Left hindlimb (tissue), 1 donor: ENCODE measurements at places on chromosomes 4 and X.

DNA sequence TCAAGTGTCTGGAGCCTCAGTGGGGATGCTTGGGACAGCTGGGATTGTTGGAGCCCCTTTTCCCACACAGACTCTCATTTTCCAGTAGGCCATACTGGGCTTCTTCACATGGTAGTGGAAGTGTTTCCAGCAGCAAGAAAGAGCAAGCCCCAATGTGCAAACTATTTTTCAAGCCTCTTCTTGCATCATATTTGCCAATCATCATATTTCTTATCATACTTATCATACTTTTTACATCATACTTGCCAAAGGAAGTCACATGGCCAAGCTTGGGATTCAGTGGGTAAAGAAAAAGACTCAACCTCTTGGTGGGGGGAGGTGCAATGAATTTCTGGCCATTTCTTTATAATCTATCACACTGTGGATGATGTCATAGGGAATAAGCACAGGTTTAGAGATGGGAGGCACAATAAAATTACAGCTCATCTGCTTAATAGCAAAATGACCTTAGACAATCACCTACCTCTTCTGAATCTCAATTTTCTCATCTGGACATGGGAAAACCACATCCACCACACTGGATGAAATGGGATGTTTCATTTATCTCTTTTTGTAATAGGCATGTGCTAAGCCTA lies 174.2 kb downstream of the MID1IP1 start:
- no peak for DNase-seq

- no peak for DNase-seq
Measured at GRCh38 chrX:74179499-74179898, 124.5 kb upstream of the ZCCHC13 start.

GRCh38 chr4:1666391-1666790 lies 17.7 kb downstream of the FAM53A start:
- no peak for DNase-seq

DNA sequence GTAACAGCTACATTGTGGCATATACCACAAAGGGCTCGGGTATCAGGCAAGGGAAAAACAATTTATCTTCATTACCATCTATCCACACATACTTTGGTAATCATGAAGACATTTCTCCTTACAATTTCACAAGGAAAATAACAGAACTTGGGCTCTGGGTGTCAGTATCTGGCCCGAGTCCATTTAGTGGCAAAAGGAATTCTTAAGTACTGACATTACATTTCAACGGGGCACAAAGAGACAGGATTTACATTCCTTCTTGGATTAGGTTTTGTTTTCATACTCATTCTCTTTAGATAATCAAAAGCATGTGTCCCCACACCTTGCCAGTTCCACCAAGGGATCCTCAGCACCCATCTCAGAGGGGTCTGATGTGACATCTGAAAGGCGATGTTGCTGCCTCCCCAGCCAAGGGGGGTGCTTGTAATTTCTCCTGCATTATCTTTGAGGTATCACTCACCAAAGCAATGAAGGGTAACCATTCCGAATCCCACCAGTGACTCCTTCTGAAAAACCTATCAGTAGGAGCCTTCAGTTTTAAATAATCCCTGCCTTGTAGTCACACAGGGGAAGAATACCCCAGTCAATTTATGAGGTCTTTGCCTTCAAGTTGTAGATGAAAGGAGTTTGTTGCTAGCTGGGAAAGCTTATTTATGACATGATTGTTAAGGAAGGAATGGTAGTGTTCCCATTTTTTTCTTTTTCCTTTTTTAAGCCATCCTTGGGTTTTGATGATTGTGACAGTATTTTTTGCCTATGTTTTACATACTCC lies 118.6 kb downstream of the PALLD start:
- no peak for DNase-seq

DNA sequence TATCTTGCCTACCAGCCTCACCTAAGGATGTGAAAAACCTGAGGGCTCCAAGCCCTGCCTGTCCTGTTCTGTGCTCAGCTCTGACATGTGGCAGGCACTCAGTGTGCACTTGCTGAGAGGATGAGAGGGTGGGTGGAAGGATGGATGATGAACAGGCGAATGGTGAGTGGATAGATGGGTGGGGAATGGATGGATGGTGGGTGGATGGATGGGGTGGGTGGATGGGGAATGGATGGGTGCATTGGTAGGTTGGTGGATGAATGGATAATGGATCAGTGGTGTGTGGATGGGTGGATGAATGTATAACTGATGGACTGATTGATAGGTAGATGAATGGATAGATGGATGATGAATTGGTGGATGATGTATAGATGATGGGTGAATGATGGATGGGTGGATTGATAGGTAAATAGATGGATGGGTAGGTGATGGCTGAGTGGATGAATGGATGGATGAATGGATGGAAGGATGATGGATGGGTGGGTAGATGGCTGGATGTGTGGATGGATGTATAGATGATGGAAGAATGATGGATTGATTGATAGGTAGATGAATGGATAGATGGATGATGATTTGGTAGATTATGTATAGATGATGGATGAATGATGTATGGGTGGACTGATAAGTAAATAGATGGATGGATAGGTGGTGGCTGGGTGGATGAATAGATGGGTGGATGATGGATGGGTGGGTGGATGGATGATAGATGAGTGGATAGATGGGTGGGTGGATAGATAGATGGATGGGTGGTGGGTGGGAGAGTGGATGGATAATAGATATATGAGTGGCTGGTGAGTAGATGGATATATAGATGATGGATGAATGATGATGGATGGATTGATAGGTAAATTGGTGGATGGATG lies 69.3 kb upstream of the NKX1-1 start:
- no peak for DNase-seq

DNA sequence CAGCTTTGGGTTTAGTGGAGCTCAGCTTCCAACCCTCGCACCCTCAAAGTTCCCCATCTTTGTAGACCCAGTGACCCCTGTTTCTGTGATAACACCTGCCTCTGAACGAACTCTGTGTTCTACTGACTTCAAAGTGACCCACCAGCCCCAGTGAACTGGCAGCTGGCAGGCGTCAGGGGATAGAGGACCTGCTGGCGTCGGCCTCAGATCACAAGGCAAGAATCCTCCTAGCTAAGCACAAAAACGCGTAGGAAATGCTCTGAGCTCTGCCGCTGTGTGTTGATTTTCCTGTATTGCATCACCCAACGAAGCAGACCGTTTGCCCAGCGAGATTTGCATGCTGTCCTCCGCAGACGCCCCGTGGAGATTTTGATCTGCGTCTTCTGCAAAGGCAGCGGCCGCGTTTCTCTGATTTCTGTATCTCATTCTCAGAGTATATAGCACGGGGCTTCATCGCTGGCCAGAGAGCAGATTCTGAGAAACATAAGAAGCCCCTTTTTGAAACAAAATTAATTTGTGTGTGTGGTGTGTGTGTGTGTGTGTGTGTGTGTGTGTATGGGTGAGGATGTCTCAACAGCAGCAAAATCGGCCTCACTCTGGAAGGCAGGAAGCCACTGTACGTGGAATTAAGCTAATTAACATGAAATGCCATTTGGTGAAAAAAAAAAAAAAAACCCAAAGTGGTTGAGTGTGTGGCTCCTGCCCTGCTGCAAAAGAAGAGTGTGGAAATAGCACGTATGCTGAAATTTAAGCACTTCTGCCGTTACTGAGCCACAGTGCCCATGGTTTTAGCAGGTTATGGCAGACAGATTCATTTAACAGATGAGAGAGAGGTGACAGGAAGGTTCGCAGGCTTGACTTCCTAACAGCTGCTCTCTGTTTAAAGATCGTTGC lies 29.2 kb upstream of the ASMTL start:
- no peak for DNase-seq

GRCh38 chr4:52269761-52270160 lies 218.7 kb downstream of the SPATA18 start:
- DNase-seq = no peak

DNA sequence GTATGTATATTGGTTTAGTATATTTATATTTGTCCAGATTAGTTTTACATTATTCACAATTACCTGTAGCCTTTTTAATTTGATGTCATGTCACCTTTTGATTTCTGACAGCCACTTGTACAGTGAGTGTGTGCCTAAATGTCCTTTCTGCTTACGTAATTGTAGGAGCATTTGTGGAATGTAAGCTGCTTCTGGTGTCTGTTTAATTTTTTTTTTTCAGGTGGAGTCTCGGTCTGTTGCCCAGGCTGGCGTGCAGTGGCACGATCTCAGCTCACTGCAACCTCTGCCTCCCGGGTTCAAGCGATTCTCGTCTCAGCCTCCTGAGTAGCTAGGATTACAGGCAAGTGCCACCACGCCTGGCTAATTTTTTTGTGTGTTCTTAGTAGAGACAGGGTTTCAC lies 91.2 kb upstream of the XAGE2 start:
- DNase-seq = no peak

GRCh38 chr4:70392057-70392776 lies 5.5 kb upstream of the OPRPN start:
- no peak for DNase-seq

GRCh38 chrX:66164470-66164869 lies 423 bp downstream of the HEPH start:
- DNase-seq = no peak

DNA sequence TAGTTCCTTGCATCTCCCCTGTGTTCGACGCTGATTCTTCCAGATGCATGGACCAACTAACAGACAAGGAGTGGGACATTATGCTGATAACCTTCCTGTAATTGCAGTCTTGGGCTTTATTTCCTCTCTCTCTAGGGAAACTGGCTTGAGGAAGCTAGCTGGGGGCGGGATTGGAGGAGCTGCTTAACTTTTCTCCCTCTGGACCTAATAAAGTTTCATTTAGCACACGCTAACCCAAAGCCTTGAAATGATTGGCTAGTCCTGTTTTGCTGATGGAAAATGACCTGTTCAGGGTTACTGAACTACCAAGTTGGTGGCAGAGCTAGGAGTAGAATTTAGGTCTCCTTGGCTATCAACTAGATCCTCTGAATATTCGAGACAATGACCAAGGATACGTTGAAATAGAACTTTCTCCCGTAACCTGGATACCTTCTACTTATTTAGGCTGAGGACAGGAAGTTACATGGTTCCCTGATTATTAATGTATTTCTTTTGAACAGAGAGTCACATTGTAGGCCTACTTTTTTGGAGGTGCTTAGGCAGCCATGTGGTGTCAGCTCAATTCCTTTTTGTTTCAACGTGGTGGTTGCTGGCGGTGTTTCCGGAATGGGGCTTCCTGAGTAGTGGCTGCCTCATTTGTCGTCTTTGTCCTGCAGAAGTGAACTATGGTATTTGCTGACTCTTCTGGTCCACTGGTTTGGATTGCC lies 2.0 kb downstream of the PGK1 start:
- DNase-seq = no peak

DNA sequence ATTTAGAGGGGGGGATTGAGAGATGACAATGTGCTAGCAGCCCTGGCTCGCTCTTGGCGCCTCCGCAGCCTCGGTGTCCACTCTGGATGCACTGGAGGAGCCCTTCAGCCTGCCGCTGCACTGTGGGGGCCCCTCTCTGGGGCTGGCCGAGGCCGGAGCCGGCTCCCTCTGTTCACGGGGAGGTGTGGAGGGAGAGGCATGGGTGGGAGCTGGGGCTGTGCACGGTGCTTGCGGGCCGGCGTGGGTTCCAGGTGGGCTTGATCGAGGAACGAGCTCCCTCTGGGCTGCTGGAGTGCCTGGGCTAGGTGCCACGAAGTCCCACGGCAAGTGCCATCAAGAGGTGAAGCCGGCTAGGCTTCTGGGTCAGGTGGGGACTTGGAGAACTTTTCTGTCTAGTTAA lies 6.9 kb downstream of the C4orf46 start:
- DNase-seq = no peak

DNA sequence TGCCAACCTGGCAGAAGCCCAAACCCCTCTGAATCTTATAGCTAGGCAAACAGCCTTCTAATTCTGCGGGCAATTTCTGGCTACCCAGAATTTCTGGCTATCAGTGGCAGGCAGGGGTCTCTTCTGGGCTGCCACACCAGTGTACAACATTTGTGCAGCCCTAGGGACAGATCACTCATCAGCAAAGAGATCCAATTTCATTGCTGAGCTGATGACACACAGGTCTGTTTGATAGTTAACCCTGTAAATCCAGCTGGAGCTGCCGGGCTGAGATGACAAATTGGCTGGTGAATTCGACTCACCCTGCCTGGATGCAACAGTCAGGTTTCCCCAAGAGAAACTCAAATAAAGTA lies 2.4 kb downstream of the MID1 start:
- DNase-seq = no peak

DNA sequence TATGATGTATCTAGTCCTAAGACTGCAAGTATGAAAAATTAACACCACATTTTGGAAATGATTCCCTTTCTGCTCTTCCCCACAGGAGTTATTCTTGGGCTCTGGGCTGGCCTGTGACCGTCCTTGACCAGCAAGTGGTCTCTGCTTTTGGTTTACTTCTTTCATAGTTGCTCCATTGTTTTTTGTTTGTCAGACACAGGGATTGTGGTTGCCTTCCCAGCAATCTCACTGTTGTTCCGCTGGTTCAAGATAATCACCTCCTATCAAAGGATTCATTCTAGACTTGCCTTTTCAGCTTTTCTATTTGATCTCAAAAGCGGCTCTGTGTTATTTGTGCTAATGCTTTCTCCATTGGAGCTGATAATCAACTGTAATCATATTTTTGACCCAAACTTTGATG lies 218.8 kb downstream of the MGST2 start:
- DNase-seq = no peak

DNA sequence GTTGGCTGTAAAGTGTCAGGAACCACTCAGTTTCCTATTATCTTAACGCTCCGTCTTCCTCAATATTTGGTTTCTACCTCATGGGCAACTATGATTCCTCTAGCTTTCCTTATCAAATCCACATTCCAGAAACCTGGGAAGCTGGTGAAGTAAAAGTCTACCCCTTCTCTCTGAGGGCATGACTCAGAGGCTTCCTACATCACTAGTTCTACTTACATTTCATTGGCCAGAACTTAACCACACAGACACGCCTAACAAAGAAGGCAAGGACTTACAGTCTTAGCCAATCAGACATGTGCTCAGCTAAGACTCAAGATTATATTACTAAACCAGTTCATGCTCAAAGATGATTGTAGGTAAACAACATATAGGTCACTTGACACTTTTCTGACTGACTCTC lies 30.4 kb downstream of the COX7B2 start:
- DNase-seq = no peak

GRCh38 chr4:187178587-187178986 lies 454.9 kb upstream of the FAT1 start:
- no peak for DNase-seq

DNA sequence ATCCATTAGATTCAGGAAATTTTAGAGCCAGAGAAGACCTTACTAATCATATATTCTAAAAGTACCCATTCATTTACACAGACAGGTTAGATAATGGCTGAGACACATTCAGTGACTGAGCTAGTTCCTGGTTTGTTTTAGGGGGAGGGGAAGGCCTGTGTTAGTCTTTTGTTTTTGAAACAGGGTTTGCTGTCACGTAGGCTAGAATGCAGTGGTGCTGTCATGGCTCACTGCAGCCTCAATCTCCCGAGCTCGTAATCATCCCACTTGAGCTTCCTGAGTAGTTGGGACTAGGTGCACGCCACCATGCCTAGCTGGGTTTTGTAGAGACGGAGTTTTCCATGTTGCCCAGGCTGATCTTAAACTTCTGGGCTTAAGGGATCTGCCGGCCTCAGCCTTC lies 10.1 kb downstream of the RBPJ start:
- DNase-seq = no peak

- DNase-seq = no peak
Measured at GRCh38 chrX:53005327-53005726, 43.3 kb upstream of the GPR173 start.
